Hematopoietic multipotent progenitor cell treated with erythropoietin and hydrocortisone succinate and interleukin-3 and kit ligand, for 4 days (in vitro differentiated cells): ENCODE measurements at places on chromosomes 4 and X.

- DNase-seq: no peak
Observed at GRCh38 chr4:89929425-89930159, 34.9 kb downstream of the MMRN1 start.

DNA sequence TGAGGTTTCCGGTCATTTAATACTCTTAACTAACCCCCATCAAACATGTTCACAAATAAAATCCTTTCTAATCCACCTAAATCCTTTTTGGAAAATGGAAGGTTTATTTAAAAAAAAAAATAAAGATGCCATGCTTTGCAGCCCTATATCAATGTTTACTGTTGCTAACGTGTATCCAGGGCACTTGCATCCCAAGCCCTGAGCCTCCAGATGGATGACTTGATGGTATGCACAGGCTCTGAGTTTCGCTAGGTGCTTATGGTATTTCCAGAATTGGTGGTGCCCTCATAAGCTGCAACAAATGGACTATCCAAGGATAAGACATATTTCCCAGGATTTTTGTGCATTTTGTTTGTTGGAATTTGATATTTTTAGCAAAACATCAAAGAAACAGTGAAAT is 257.7 kb downstream of the PRDM5 start:
- no peak for DNase-seq

DNA sequence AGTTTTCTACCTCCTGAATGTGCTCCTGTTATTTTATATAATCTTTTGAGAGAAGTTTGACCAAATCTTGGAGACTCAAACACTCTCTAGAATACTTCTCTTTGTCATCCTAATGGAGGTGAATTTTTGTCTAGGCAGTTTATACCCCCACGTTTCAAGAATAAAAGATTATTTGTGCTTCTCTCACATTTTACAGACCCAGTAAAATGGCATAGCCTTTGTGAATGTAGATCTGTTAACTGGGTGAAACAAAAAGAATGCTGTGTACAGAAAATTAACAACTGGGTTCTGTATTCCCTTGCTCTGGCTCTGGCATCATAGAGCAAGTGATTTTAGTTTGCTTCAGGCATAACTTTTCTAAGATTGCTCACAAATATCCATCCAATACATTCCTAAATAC is 26.1 kb downstream of the GASK1B start:
- no peak for DNase-seq

- DNase-seq: peak; percentile 70
Observed at GRCh38 chr4:128601991-128602695, 207.4 kb upstream of the JADE1 start.

- no peak for DNase-seq
Observed at GRCh38 chrX:16963216-16963615, 16.8 kb downstream of the REPS2 start.

DNA sequence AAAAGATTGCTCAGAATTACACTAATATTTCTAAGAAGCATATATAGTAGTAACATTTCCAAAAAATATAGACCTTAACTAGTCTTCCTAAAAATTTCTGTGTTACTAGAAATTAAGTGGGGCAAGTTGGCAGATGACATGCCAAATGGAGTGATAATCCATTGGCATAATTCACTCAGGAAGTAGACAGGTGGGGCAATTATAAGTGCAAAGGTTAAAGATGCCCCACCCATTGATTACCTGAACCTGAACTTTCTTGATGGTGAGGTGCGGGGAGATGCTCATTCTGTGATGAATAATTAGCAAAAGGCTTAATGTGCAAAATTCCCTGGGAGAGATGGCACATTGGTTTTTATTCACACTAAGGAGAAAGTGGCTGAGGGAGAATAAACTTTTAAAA is 145.8 kb upstream of the RASGEF1B start:
- no peak for DNase-seq

GRCh38 chr4:1609901-1610790 is 74.0 kb downstream of the FAM53A start:
- no peak for DNase-seq

GRCh38 chr4:119321921-119322687 is at the start of gene FABP2:
TSS of gene FABP2 (minus strand) at chr4:119322138. CDS start at chr4:119322102, 36 bp downstream.
- no peak for DNase-seq

- DNase-seq: no peak
Observed at GRCh38 chr4:98493296-98493695, 165.1 kb downstream of the TSPAN5 start.

DNA sequence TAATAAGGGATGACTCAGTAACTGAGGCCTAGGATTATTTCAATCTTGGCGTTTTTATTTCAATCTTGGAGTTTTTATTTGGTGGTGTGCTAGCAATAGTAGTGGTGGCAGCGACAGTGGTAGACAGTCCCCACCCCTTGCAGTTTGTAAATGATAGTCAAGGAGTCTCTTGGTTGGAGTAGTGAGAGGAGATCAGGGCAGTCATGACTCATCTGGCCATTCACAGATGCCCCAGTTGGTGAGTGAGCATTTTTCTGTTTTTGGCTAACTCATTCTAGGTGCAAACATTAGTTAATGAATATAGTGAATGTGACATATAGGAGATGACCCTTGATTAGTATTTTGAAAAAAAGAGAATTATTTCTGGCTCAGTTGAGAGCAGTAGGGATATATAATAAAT is 93.5 kb upstream of the ADAD1 start:
- peak; percentile 7 for DNase-seq

DNA sequence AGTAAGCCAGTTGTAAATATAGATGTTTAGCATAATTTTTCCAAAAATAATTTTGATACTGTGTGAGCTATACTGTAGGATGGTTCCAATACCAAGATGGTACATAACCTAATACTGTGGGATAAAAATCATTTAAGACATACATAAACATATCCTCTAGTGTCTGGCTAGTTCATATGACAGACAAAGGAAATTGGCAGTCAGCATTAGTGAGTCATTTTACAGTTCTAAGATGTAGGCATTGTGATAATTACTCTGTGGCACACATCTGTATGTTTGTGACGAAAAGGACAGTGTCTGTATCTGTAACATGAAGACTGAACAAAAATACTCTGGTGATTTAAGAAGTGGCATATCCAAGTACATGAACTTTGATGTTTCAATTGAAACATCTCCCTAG is 49.6 kb downstream of the UGT2A2 start:
- DNase-seq: no peak

DNA sequence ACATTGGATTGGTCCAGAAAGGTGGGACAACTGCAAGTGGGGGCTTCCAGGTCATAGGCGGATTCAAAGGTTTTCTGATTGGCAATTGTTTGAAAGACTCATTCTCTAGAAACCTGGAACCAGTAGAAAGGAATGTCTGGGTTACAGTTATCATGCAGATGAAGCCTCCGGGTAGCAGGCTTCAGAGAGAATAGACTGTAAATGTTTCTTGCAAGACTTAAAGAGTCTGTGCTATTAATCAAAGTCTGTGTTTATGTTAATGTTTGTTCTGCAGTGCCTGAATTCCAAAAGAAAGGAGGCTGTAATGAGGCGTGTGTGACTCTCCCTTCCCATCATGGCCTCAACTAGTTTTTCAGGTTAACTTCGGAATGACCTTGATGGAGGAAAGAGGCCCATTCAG is 43.9 kb upstream of the GC start:
- DNase-seq: no peak

DNA sequence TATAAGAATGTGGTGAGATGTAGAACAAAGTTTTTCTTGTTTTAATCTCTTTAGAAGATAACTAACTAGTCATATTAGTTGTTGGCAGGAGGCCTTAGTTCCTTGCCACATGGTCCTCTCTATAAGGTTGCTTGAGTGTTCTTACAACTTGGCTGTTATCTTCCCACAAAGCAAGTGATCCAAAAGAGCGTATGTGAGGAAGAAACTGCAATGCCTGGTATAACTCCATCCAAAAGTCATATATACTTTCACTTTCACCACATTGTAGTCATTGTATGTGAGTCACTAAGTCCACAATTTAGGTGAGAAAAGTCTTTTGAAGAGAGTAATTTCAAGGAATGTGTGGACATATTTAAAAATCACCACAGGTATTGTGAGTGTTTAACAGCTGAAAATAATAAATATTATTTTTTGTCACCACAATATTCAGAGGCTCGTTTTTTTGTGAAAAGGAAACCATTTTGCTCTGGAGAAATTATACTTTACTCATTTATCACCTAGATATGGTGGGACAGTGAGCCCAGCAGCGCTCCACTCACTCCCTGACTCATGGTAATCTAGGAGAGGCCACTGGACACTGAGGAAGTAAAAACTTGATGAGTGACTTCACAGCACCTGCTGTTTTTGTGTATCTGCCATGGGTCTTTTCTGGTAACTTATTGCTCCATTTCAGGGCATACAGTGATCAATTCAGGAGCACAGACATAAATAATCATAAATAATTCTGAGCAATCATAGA is 369.4 kb upstream of the NDST3 start:
- DNase-seq: no peak

DNA sequence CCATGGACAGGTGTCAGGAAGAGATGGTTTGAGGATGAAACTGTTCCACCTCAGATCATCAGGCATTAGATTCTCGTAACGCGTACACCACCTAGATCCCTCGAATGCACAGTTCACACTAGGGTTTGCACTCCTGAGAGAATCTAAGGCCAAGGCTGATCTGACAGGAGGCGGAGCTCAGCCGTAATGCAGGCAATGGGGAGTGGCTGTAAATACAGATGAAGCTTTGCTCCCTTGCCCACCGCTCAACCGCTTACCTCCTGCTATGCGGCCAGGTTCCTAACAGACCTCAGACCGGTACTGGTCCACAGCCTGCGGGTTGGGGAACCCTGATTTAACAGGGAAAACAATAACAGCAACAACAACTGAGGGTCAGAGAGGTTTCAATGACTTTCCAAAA is 2.0 kb upstream of the TEC start:
- DNase-seq: peak; percentile 30

DNA sequence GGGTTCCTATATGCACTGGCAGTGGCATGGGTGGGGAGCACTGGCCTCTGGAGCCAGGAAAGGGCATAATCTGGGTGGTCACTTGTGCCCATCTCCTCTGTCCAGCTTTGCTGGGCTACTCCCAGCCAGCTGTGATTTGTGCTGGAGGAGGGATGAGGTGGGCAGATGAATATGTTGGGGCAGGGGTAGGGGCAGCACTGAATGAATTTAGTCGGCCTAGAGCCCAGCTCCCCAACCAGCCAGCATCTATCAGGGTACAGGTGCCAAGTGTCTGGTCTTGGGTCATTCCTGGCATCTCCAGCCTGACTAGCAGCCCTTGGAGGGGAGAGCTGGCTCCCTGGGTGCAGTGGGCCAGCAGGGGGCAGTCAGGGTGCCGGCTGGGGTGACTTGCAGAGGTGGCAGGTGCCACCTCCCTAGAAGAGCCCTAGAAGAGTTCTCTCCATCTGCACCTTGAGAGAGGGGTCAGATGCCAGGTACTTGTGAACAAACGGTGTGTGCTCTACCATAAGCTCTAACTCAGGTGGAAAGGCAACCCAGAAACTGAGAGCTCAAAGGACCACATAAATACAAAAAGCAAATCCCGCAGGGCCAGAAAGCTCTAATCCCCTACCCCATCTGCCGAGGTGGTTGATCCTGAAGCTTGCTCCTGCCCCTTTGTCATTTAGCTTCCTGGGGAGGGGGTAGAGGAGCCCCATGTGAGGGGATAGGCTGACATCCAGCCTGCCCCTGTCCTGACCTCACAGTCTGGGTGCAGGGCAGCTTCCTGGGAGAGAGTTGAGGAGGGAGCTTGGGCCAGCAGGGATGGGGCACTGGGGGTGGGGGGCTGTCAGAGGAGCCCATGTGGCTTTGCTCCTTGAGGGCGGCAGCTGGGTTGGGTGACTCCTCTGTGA is 2.2 kb downstream of the SORCS2 start:
- peak; percentile 45 for DNase-seq

GRCh38 chrX:18698737-18699650 is 8.5 kb upstream of the PPEF1 start:
- no peak for DNase-seq

DNA sequence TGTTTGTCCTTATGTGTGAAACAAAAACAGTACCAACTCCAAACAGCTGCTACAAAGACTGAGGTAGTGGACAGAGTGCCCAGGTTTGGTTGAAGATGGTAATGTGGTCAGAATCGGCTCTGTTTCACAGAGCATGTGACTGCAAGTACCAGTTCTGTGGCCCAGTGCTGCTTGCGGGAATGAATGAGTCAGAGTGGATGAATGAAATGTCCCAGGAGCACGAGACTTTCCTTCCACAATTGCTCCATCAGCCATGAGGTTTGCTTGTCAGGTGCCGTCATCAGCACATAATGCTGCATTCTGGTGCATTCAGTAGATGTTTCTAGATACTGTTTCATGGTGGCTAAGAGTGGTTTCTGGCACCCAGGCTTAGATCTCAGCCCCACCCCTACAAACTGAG is 84.2 kb downstream of the GPR143 start:
- DNase-seq: no peak

DNA sequence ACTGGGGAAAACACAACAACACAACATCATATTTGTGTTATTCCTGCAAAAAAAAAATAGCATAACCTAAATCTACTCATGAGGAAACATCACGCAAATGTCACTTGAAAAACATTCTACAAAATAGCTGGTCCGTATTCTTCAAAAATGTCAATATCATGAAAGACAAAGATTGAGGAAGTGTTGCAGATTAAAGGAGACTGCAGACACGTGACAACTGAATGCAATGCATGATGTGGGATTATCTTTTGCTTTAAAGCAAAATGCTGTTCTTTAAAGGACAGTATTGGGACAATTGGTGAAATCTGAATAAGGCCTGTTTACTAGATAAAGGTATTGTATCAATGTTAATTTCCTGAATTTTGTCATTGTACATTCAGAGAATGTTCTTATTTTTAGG is 157.7 kb downstream of the SMIM20 start:
- DNase-seq: no peak

- peak; percentile 76 for DNase-seq
Observed at GRCh38 chrX:115940888-115941332, 229.6 kb upstream of the AGTR2 start.

DNA sequence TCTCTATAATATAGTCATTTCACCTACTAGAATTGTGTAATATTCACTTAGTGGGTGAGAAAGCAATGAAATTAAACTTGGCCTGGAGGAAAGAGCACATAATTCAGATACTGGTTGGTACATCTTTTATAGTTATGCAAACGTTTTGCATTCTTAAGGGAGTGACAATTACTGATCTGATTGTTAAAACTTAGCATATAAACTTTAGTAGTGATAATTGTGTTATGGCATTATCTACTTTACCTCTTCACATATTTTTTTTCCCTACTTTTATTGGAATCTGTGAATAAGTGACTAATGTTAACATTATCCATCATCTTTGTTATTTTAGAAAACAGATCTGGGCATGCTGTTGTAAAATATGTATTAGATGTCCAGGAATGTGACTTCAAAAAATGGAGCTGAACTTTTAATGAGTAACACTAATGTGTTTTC is 217.4 kb upstream of the GIMD1 start:
- DNase-seq: no peak

GRCh38 chrX:129706400-129707072 is 32.2 kb upstream of the XPNPEP2 start:
- DNase-seq: peak; percentile 70
